Inflammatory macrophage treated with lipopolysaccharide for 1 hour (primary cell): ENCODE measurements at places on chromosomes 2 and 18.

GRCh38 chr2:147989809-147990403, 30.6 kb downstream of the ORC4 start:
- peak; percentile 43 for DNase-seq

- DNase-seq, result no peak
Observed at GRCh38 chr2:67923696-67924095, 139.1 kb downstream of the C1D start.

- DNase-seq, result no peak
Observed at GRCh38 chr2:173690349-173690748, 274.8 kb downstream of the SP3 start.

DNA sequence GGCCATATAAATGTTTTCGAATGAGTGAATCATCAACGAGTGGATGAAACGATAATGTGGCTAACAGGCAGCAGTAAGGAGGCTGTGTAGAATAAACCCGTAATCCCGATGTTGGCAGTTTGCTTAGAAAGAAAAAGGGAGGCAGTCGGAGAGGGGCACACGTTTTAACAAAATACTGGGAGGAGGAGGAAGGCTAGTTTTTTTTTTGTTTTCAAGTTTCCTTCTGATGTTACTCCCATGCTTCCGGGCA, 476 bp upstream of the MSH2 start:
- DNase-seq, result no peak

DNA sequence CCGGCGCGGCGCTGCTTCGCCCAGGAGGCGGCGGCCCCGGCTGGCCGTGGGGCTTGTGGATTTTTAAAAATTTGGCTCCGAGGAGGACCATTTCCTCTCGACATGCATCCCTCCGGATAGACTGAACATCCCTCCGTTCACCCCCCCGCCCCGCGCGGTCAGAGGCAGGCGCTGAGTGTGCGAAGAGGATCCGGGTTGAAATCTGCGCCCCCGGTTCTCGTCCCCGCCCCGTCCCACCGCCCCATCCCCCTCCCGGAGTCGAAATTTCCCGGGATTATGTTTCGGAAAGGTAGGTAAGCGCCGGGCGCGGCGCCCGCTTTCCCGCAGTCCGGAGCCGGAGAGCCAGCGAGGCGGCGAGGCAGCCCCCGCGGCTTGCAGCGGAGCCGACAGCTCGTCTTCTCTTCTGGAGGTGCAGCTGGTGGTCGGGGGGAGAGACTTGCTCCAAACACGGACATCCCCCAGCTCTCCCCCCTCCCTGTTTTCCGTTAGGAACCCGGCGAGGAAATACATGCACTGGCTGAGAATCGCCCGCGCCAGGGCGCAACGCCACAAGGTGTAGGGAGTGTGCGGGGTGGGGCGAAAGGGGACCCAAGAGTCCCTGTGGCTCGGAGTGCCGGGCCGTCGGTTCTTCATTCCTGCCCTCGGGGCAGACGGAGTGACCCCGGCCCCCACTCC, at the start of gene PRKCE:
PRKCE (plus strand) TSS at position 261 of the 675 bp plus-strand sequence.
- DNase-seq, result no peak

DNA sequence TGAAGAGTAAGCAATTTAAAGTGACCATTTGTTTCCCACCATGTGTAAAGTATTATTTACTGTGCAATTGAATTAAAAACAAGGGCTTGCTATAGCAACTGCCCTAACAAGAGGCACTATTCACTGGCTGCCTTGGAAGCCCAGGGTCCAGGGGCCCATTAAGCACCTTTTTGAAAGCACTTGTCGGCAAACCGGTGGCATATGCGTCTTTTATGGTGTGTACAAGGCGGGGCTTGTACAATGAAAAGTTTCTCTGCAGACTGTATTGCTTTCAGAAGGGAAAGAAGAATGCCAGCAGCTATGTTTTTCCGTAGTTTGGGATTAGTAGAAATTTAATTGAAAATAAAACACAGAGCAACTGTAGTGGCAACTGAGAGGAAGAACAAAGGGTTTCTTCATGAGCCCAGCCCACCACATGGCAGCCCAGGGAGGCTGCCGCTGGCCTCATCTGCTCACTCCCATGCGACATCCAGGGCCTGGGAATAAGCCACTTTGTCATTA, 279.5 kb upstream of the PARD3B start:
- no peak for DNase-seq

GRCh38 chr2:205024822-205025518, 479.7 kb downstream of the PARD3B start:
- DNase-seq, result no peak

GRCh38 chr2:33354981-33355380, 121.5 kb upstream of the RASGRP3 start:
- no peak for DNase-seq
